ENCODE measurements at places on chromosomes 2 and 18.

DNA sequence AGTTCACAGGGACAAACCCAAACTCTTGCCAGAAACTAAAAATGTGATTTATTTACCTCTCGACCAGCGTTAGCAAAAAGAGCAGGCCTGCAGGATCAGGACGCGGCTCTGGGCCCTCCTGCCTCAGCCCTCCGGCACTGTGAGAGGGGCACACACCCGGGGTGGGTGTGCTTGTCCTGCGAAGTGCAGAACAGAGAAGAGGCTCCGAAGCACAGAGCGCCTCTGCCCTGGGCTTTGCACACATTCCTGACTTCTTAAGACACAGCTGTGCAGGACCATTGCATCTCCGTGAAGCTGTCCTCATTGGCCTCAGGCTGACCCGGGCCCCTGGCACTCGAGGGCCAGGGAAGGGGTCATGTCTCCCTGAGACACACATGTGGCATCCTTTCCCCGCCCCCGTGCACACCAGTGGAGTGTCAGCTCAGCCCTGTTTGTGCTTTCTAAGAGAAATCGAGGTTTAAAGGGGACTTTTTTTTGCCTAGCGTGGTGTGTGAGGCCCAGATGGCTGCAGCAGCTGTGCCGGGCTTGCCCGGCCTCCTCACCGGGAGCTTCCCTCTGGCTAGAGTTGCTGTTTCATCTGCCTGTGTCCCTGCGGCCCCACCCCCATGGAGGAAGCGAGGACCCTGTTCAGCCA, 9.9 kb upstream of the NFATC1 start:
- H3K36me3 ChIP-seq: no peaks in the 10 kb centered on the region
- H3K4me1 ChIP-seq: peaks cover 7% of the 10 kb centered on the region
- no peak overlapping the region for H3K27ac ChIP-seq
- no peak overlapping the region for H3K4me3 ChIP-seq
- H3K27me3 ChIP-seq: no peaks in the 10 kb centered on the region
- DNase-seq: no peak

DNA sequence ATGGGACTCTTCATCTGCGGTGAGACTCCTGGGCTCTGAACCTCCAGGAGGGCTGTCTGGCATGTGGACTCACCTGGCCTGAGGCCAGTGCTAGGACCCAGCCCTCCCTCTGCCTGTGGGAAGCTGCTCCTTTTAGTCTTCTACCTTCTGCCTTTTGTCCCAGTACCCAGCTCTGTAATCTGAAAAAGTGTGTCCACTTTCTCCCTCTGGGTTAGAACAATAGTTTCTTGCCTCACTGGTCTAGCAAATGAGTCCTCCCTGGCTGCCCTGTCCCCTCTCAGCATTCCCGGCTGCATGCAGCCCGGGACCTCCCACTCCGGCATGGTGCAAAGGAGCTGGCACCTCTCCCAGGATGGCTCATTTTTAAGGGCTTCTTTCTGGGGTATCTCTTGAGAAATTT, 25.9 kb downstream of the GKN2 start:
- H3K27me3 ChIP-seq: no peaks in the 10 kb centered on the region
- H3K27ac ChIP-seq: no peak overlapping the region
- no peak overlapping the region for H3K4me3 ChIP-seq
- no peaks in the 10 kb centered on the region for H3K4me1 ChIP-seq
- no peak for DNase-seq

- no peak overlapping the region for H3K4me3 ChIP-seq
- H3K27ac ChIP-seq: no peak overlapping the region
- DNase-seq: no peak
- H3K27me3 ChIP-seq: no peaks in the 10 kb centered on the region
- no peaks in the 10 kb centered on the region for H3K36me3 ChIP-seq
- H3K4me1 ChIP-seq: no peaks in the 10 kb centered on the region
These were observed 53.7 kb upstream of the LRRC30 start for GRCh38 chr18:7177116-7177744.

GRCh38 chr2:163703386-163703785, 32.4 kb downstream of the FIGN start:
- H3K4me1 ChIP-seq: no peaks in the 10 kb centered on the region
- no peaks in the 10 kb centered on the region for H3K27me3 ChIP-seq
- H3K36me3 ChIP-seq: no peaks in the 10 kb centered on the region
- no peak overlapping the region for H3K4me3 ChIP-seq

DNA sequence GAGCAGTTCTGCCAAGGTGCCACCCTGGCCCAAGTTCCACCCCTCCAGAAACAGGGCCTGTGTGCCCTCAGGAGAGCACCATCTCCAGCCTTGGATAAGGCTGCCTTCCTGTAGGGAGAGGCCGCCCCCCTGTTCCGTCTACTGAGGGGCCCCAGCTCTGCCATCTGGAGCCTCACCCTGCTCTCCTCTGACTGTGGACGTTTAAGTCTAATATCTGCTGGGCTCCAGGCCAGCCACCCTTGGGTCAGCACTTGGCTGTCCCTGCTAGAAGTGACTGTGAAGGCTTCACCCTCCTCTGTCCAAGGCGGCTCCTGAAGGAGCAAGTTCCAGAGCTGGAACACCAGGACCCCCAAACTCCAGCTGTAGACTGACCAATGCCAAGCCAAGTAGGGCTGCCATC, 26.3 kb downstream of the RHOB start:
- no peaks in the 10 kb centered on the region for H3K36me3 ChIP-seq
- H3K27me3 ChIP-seq: no peaks in the 10 kb centered on the region
- DNase-seq: no peak
- H3K27ac ChIP-seq: no peak overlapping the region
- no peaks in the 10 kb centered on the region for H3K4me1 ChIP-seq
- no peak overlapping the region for H3K4me3 ChIP-seq

GRCh38 chr18:61414086-61414485, 80.9 kb downstream of the CDH20 start:
- no peak overlapping the region for H3K27ac ChIP-seq
- DNase-seq: no peak
- no peaks in the 10 kb centered on the region for H3K27me3 ChIP-seq
- no peaks in the 10 kb centered on the region for H3K4me1 ChIP-seq
- H3K4me3 ChIP-seq: no peak overlapping the region

DNA sequence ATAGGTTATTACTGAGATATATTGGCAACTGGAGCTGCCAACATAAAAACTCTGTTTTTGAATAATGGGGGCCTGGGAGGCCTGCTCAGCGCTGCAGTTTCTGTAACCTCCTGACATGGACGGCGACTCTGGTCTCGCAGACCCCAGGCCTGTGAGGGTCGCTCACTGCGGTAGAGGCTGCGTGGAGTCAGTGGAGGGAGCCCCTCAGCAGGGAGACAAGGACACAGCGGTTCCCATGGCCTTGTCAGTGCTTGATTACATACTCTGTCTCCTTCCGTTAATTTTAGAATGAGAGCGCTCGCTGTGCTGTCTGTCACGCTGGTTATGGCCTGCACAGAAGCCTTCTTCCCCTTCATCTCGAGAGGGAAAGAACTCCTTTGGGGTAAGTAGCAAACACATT, 858 bp downstream of the TPO start:
- DNase-seq: no peak
- no peak overlapping the region for H3K27ac ChIP-seq
- H3K4me1 ChIP-seq: no peaks in the 10 kb centered on the region
- no peak overlapping the region for H3K4me3 ChIP-seq
- no peaks in the 10 kb centered on the region for H3K36me3 ChIP-seq
- H3K27me3 ChIP-seq: no peaks in the 10 kb centered on the region

- no peaks in the 10 kb centered on the region for H3K36me3 ChIP-seq
- no peak overlapping the region for H3K4me3 ChIP-seq
- no peak for DNase-seq
- no peaks in the 10 kb centered on the region for H3K4me1 ChIP-seq
These were observed 189.2 kb downstream of the ZBTB7C start for GRCh38 chr18:48219810-48220499.

GRCh38 chr18:45416168-45416567, 199.1 kb upstream of the SLC14A2 start:
- no peaks in the 10 kb centered on the region for H3K4me1 ChIP-seq
- no peak overlapping the region for H3K4me3 ChIP-seq
- no peak overlapping the region for H3K27ac ChIP-seq
- no peaks in the 10 kb centered on the region for H3K27me3 ChIP-seq
- H3K36me3 ChIP-seq: no peaks in the 10 kb centered on the region

- H3K27ac ChIP-seq: no peak overlapping the region
- no peaks in the 10 kb centered on the region for H3K4me1 ChIP-seq
- no peaks in the 10 kb centered on the region for H3K36me3 ChIP-seq
- no peak for DNase-seq
- H3K27me3 ChIP-seq: no peaks in the 10 kb centered on the region
These were observed 408.0 kb downstream of the RNF144A start for GRCh38 chr2:7325186-7325585.

DNA sequence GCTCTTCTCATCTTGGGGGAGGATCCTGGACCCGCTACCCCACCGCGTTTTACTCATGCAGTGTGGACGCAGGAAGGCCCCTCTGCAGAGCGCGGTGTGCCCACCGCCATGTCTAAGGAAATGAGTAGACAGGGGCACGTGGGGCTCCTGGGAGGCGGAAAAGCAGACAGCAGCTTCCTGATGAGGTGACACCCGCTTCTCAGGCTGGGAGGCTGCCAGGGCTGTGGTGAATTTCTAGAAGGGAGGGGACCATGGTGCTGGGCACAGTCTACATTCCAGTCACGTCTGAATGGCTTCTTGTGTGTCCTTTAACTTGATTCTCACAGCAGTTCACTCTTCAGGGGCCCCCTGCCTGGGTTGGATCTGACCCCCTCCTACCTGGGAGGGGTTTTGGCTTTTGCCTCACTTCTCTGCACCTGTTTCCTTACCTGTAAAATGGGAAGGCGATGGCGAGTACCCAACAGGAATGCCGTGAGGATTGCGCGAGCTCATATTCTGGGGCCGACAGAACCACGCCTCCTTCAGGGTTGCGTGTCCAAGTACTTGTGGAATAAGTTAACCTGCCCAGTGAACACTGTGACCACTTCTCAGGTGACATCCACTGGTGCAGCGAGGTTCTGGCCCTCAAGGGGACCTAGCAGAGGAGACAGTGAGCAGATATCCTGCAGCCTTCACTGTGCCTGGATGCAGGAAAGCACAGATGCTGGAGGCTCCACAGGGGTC, 32.3 kb upstream of the MBP start:
- no peak overlapping the region for H3K4me3 ChIP-seq
- H3K27ac ChIP-seq: no peak overlapping the region
- H3K36me3 ChIP-seq: no peaks in the 10 kb centered on the region
- no peak for DNase-seq

GRCh38 chr2:218029366-218030360, 26.9 kb upstream of the TNS1 start:
- H3K36me3 ChIP-seq: no peaks in the 10 kb centered on the region
- H3K27ac ChIP-seq: no peak overlapping the region
- no peaks in the 10 kb centered on the region for H3K4me1 ChIP-seq
- DNase-seq: no peak
- no peaks in the 10 kb centered on the region for H3K27me3 ChIP-seq

GRCh38 chr18:48428475-48429177, 19.4 kb upstream of the ZBTB7C start:
- DNase-seq: no peak
- H3K4me1 ChIP-seq: no peaks in the 10 kb centered on the region
- no peak overlapping the region for H3K27ac ChIP-seq
- no peak overlapping the region for H3K4me3 ChIP-seq

DNA sequence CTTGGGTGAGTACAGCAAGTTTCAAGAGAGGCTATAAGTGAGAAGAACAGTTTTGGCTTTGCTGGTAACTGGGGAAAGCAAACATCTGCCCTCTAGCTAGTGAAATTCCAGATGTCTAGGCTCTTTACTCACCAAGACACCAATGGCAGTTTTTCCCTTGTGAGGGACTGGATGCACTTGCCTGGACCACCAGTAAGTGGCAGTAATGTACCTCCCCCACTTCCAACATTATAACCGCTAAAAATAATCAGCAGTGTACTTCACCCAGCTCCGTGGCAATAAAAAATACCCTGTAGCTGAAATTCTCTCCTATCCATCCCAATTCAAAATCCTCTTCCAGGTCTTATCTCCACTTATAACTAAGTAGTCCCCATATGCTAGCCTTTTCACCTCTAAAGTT, 383.9 kb downstream of the ARHGAP15 start:
- no peak overlapping the region for H3K27ac ChIP-seq
- H3K36me3 ChIP-seq: peaks cover 4% of the 10 kb centered on the region
- DNase-seq: no peak

- H3K36me3 ChIP-seq: no peaks in the 10 kb centered on the region
- H3K27me3 ChIP-seq: no peaks in the 10 kb centered on the region
- DNase-seq: no peak
- H3K4me1 ChIP-seq: no peaks in the 10 kb centered on the region
- no peak overlapping the region for H3K4me3 ChIP-seq
These were observed 89.2 kb downstream of the ZBTB7C start for GRCh38 chr18:48319801-48320638.

DNA sequence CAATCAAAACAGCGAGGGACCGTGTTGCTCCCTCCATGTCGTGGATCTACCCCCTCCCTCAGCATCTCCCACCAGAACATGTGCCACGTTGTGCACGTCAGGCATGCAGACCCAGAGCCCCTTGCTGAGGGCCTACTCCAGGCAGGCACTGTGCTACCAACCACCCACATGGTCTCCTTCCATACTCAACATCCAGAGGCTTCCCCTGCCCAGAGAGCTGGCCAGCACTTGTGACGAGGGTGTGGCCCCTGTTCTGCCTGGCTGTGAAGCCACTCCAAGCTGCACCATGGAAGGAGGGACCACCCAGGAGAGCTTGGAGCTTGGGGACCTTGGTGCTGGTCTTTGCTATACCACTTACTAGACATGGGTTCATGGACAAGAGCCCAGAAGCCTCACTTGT, 40.5 kb downstream of the REEP1 start:
- no peak overlapping the region for H3K4me3 ChIP-seq
- no peaks in the 10 kb centered on the region for H3K4me1 ChIP-seq
- no peak overlapping the region for H3K27ac ChIP-seq
- H3K27me3 ChIP-seq: peaks cover 3% of the 10 kb centered on the region
- DNase-seq: no peak
- no peaks in the 10 kb centered on the region for H3K36me3 ChIP-seq

DNA sequence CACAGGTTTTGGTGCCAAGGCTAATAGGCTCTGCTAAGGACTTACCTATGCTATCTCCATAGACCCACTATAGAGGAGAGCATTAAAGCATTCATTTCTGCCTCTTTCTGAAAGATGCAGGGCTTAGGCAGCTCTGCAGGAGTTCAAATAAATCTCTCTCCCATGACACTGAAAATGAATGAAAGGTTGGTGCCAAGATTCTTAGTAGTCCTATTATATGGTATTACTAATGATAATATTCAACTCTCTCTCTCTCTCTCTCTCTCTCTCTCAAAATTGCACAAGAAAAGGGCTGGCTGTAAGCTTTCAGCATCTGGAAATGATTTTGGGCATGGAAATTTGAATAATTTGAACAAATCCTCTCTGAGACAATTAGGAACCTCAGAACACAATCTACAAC, 433.7 kb downstream of the MBD2 start:
- H3K4me1 ChIP-seq: no peaks in the 10 kb centered on the region
- DNase-seq: no peak
- no peaks in the 10 kb centered on the region for H3K27me3 ChIP-seq
- H3K36me3 ChIP-seq: no peaks in the 10 kb centered on the region
- no peak overlapping the region for H3K4me3 ChIP-seq
- H3K27ac ChIP-seq: no peak overlapping the region
